ENCODE measurements at places on chromosomes 12 and 14.

GRCh38 chr14:81324011-81324410 lies 76.1 kb downstream of the STON2 start:
- no peak for DNase-seq

DNA sequence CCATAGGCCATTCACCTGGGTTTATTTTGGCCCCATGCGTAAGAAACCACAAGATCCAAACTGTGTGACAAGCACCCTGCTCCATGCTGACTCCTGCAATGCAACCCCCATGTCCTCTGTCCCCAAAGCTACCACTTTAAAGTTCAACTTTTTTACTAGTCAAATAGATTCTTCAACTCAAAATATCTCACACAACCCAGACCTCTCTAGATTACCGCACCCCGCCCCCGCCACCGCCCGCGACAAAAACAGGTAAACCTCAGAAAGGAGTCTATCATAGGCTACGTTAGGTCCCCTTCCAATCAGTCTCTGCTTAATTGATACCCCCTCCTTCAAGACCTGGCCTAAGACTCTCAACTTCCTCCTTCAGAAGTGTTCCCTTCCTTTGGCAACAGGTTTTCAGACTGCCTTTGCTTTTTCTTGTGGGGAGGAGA lies 2.2 kb downstream of the ZFP36L1 start:
- DNase-seq = no peak

DNA sequence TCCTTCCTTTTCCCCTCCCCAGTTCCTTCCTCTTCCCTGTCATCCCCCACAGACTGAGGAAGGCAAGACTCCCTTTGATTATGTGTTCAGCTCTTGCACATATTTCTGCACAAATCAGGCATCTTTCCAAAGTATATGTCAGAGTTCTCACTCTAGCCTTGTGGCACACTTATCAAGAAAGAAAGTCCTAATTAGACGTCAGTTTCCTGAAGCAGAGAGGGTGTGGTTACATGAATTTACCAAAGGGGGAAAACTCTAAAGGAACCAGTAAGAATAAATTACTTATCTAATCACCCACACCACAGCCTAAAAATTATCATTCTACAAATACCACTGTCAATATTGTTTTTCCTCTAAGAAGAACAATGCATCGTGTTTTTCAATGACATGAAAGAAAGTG lies 120.7 kb upstream of the GRIP1 start:
- no peak for DNase-seq

GRCh38 chr12:62846491-62846890 lies 88.5 kb downstream of the PPM1H start:
- no peak for DNase-seq

DNA sequence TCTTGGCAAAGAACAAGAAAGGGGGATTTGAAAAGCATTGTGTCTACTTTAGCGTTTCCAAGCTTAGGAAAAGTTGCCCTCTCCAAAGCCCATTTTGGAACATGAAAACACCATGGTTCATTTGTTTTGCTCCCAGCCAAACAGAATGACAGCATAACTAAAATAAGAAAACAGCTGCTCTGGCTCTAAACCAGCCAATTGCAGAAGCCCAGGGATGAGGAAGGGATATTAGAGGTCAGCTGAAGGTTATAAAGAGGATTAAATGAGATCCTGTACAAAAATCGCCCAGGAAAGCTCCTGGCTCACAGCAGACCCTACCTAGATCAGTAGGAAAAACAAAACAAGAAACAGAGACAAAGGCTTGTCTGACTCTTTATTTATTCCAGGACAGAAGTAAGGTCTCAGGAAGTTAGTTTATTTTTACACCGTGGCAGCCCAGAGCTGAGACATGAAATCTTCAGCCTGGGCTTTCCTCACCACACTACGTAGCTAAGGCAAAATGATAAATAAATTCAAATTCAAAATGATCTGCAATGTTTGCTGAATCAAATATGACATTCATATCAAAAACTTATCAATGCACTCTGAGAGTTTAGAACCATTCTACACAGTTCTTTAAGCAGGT lies 25.9 kb downstream of the SPX start:
- no peak for DNase-seq

GRCh38 chr14:69586404-69586803 lies 11.7 kb upstream of the CCDC177 start:
- DNase-seq = no peak

DNA sequence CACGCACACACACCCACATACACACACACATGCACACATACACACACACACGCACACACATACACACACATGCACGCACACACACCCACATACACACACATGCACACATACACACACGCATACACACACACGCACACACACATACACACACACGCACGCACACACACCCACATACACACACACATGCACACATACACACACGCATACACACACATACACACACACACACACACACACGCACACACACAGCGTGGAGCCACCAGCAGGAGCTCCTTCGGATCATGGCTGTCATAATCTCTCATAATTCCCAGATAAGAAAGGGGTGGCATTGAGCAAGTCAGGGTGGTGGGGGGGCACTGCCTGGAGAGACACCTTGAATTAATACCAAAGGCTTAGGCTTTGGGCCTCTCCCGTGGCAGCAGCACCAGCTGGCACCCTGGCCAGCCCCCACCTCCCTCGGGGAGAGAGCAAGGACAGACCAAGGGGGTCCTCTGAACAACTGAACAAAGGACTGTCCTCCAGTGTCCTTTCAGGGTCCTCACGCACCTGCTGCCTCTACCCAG lies 21.9 kb downstream of the ANO2 start:
- DNase-seq = no peak

- DNase-seq = no peak
Observed at GRCh38 chr12:22271023-22271422, 63.5 kb downstream of the ST8SIA1 start.

GRCh38 chr12:124625867-124626675 lies 58.7 kb upstream of the NCOR2 start:
- no peak for DNase-seq

- DNase-seq = no peak
Observed at GRCh38 chr12:93679308-93679925, 2.2 kb downstream of the CRADD start.

- DNase-seq = no peak
Observed at GRCh38 chr12:57248934-57249742, 1.8 kb downstream of the STAC3 start.

- no peak for DNase-seq
Observed at GRCh38 chr12:24776861-24777260, 172.0 kb downstream of the BCAT1 start.

- no peak for DNase-seq
Observed at GRCh38 chr14:102867826-102868580, 54.5 kb upstream of the AMN start.

DNA sequence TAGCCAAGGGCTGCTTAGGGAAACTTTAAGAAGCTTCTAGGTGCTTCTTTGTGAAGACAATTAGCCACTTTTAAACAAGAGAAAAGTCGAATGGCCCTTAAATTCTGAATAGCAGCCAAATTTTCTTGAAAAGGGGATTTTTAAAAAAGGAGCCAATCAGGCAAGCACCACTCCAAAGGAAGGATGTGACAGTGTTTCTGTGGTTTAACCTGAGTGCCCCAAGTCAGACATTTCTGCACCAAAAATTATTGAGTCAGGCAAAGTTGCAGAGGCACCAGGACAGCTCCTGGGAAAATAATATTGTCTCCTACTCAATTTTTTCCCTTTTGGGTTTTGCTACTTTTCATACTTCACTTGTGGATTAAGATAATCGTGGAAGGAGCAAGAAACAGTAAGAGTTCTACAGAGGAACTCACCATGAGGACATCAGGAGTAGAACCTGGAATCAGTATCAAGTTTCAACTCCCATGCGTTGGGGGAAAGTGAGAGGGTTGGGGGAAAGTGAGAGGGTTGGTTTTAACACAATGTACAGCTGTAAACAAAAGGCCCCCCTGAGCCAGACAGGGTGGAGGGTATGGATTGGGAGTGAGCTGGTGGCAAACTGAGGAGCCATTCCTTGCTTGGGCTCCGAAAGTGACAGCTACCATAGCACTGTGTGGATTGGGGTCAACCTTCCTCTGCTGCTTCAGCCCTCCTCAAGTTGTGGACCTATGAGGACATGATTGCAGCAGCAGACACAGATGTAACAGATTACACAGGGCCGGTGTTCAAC lies 90.8 kb downstream of the SLC38A1 start:
- no peak for DNase-seq

- DNase-seq = no peak
Observed at GRCh38 chr14:32366256-32366879, 37.3 kb downstream of the AKAP6 start.

DNA sequence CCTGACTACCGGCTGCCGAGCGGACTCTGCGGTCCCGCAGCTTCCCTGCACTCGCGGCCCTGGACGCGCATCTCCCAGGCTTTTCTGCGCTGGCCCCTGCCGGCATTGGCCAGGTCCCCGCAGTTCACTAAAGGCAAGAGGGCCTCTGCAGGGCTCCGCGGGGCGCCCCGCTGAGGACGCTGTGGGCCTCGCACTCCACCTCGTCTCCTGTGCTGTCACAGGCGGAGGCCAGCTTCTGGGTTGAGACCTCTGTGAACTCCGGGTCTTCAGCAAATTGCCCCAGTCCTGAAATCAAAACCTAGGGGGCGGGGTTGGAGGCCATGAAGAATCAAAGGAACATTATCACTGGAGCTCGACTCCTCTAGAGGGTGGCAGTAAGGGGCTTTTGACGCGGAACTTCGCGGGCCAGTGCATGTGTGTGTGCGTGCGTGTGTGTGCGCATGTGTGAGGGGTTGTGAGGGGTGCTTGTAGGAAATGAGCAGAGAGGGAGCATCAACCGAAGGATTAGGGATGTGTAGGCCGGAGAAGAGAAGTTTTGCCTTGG lies 68.5 kb upstream of the CAPRIN2 start:
- peak; percentile 10 for DNase-seq

DNA sequence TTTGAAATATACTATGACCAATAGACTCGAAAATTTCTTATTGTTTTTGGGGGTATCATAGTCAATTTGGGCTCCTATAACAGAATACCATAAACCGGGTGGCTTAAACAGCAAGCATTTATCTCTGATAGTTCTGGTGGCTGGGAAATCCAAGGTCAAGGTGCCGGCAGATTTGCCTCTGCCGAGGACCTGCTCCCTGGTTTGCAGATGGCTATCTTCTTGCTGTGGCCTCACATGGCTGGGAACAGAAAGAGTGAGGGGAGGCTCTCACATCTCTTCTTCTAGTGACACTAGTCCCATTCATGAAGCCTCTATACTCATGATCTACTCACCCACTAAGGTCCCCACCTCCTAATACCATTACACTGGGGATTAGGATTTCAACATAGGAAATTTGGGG lies 70.7 kb downstream of the BORCS5 start:
- DNase-seq = no peak

- DNase-seq = no peak
Observed at GRCh38 chr14:56124327-56124726, 6.1 kb downstream of the PELI2 start.

DNA sequence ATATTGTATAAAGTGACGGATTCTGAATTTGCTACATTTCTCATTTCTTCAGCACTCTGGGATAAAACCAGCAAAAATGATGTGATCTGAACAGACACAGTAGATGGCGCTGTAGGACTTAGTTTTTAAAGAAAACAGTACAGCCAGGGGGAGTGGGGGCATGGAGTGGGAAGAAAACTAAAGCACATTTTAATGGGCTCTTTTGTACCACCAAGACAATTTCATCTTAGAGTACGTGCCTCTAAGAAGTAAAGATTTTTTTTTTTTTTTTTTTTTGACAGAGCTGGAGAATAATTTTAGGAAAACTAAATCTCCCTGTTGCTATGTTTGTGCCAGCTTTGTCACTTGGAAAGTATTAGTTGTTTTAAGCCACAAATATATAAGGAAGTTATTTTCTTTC lies 124.4 kb downstream of the RAD51B start:
- peak; percentile 45 for DNase-seq

Data from T-helper 1 cell (primary cell).